ENCODE measurements at places on chromosomes 5 and 9.

GRCh38 chr5:113917997-113918396, 404.5 kb downstream of the YTHDC2 start:
- no peak for DNase-seq

GRCh38 chr9:125815568-125815967, 68.4 kb downstream of the PBX3 start:
- no peak for DNase-seq

DNA sequence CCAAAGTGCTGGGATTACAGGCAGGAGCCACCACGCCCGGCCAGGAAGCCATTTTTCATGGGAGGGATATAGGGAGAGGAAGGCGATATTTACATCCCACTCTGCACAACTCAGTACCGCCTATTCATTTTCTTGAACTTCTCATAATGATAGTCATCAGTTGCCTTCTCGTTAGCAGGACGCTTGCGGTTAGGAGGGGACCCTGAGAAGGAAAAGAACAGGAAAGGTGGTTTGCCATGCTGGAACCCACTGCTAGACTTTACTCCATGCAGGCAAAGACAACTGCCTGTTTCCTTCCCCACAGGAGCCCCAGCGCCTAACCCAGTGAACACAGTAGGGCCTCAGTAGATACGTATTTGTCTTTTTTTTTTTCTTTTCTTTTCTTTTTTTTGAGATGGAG, 4.1 kb upstream of the TOR1A start:
- no peak for DNase-seq

- no peak for DNase-seq
Measured at GRCh38 chr5:67105270-67105669, 91.3 kb downstream of the CD180 start.

GRCh38 chr5:2499917-2500316, 251.6 kb downstream of the IRX2 start:
- no peak for DNase-seq

DNA sequence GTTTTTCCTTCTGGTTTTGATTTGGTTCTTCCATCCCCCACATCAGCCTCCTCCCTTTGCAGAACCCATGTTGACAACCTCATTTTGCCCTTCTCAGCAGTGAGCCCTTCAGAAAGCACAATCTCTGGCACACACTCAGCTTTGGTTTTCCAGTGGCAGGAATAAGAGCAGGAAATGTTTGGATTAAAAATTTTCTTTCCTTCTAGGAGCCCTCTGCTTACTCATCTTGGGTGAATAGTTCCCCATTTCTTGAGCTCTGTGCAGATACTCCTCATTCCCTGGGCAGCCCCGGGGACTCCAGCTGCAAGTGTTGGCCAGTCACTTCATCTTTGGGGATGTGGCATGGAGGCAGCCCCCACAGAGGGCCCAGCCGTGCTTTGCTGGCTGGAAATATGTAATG, 170.5 kb downstream of the NR3C1 start:
- DNase-seq: no peak

- no peak for DNase-seq
Measured at GRCh38 chr5:64599226-64599625, 91.1 kb upstream of the SHISAL2B start.

DNA sequence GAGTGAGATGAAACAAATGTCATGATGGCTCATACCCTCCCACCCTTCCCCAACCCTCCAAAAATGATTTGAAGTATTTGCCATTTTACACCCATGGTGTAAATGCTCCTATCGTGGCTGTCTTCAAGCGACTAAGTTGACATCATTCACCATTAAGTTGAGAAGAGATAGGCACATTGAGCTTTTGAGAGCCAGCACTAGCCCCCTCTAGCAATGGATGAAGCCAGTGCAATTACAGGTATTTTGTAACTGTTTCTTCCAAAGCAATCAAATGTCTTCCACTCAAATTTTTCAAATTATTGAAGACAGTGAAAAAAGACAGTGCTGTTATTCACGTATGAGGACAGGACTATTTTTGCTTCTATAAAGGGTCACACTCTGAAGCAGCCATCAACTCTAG, 371.5 kb upstream of the KLF4 start:
- DNase-seq: no peak

GRCh38 chr9:134594078-134594941, 47.3 kb upstream of the COL5A1 start:
- no peak for DNase-seq

- peak; percentile 13 for DNase-seq
Measured at GRCh38 chr5:138632900-138633489, 57.8 kb upstream of the HSPA9 start.
